ENCODE measurements at places on chromosomes 16 and 17.

GRCh38 chr17:77889866-77890760, 68.4 kb upstream of the TNRC6C start:
- no peak for DNase-seq

DNA sequence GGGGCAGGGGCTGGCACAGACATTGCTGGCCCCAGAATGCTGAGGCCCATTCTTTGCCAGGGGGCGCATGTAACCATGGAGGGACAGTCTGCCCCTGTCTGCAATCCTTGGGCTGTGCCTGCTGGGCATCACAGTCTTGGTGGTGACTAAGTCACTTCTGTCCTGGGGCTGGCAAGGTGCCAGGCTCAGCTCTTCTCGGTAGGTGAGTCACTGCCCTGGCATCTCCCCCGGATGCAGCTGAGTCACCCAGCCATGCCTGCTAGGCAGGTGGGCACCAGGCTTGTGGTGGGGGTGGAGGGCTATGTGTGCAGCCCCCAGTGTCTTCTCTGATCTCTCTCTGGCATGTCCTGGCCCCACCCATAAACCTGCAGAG, 5.6 kb downstream of the RARA start:
- DNase-seq: peak; percentile 70

DNA sequence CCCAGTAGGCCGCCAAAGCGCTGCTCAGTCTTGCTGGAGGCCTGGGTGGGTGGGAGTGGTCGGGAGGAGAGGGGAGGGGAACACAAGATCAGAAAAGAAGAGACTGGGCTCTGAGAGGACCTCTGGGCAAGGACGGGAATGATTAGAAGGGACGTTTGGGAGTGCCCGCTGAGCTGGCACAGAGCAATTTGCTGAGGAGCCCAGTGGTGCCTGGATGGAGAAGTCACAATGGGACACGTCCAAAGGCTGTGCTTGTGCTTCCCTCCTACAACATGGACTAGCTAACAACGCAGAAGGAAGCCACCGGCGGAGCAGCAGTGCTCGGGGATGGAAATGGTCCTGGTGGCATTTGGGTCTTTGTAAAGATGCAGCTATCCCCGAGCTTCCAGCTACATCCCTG, 45.6 kb upstream of the CACNG4 start:
- DNase-seq: no peak

GRCh38 chr16:79839466-79840341, 239.2 kb upstream of the MAF start:
- DNase-seq: no peak

Data from activated CD4-positive, CD25-positive, alpha-beta regulatory T cell treated with anti-CD3 and anti-CD28 coated beads, Interleukin-2, amount 50 U/mL, for 16 hours (primary cell).